ENCODE measurements at places on chromosomes 3 and 15.

DNA sequence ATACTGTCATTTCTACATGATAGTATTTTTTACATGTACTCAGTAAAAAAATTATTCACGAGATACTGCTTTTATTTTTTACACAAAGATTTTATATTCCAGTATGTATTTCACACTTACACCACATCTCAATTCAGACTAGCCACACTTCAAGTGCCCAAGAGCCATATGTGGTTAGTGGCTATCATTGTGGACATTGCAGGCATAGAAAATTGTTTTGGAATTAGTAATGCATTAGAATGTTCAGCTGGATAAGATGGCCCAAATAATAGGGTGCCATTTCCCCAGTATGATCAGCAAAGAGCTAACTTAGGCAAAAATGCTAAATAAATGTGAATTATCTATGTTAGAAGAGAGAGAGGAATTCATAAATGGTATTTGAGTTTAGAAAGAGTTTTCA lies 203.8 kb upstream of the MCTP2 start:
- no peak for DNase-seq

DNA sequence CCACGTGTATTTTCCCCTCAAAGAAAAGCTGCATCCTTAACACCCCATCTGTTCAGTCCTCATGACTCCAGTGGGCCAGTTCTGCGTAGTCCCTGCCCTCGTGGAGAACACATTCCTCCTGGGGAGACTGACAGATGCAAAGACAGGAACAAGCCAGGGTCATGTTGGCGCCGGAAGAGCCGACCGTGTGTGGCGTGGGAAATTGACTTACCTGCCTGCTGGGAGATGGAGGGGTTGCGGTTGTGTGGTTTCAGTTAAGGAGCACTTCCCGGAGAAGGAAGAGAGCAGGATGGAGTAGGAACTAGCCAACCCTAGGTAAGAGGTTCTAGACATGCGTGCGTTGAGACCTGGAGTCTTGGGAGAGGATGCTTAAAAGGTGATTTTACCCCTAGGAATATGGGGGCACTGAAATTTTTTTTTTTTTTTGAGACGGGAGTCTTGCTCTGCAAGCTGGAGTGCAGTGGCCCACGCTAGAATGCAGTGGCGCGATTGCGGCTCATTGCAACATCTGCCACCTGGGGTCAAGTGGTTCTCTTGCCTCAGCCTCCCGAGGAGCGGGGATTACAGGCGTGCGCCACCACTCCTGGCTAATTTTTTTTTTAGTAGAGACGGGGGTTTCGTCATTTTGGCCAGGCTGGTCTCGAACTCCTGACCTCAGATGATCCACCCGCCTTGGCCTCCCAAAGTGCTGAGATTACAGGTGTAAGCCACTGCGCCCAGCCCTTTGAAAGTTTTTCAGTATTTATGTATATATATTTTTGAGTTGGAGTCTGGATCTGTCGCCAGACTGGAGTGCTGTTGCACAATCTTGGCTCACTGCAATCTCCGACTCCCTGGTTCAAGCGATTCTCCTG lies 1.4 kb downstream of the VHL start:
- peak; percentile 45 for DNase-seq

DNA sequence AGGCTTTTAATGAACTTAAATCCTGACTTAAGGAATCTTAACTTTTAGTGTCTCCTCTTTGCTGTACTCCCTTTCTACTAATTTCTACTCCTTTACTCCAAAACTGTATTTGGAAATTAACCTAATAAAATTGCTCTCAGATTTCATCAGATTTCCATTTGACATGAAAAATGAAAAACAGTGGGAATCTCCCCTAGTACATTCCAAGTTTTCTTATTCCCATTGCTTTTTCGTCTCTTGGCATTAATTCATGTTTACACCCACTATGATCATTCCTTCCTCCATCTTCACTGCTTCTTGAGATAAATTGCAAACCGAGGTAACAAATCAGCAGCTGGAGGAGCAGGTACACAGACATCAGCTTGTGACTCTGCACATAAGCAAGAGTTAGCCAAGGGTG lies 208.7 kb downstream of the VGLL3 start:
- DNase-seq = no peak

DNA sequence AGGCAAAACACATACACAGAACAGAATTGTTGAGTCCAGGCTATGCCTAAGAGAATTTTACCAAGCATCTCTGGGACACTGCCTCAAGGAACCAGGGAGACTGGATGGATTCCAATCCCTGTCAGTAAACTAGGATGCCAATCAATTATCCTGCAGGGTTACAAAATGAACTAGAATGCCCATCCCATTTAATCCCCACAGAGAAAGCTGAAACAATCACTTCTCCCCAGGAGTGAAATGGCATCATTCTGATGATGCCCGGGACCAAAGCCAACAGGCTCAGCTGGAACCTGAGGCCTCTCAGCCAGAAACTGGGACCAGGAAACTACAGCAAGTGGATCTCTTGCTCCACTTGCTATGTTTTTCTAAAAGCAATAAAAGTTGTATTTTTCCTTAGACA lies 130.0 kb upstream of the TJP1 start:
- no peak for DNase-seq

- no peak for DNase-seq
Observed at GRCh38 chr15:32766101-32766500, 48.3 kb downstream of the GREM1 start.

GRCh38 chr15:59528961-59529402 lies 82.6 kb upstream of the GCNT3 start:
- peak; percentile 44 for DNase-seq

DNA sequence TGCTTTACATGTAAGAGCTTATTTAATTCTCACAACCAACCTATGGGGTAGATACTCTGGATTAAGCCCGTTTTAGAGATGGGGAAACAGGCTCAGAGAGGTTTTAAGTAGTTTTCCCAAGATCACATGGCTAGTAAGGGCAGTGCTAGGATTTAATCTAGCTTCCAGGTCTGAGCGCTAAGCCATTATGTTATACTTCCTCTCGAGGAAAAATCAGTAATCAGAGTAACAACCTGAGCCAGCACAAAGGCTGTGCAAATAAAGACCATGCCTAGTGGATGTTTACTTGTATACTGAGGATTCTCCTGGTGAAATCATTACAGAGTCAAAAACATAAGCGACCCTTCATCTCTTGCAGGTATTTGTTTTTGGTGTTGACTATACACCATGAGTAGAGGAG lies 9.0 kb downstream of the FSTL1 start:
- no peak for DNase-seq

- no peak for DNase-seq
Observed at GRCh38 chr3:128067489-128067888, 15.3 kb downstream of the SEC61A1 start.

GRCh38 chr3:59981377-59981776 lies 931.6 kb upstream of the CFAP20DC start:
- peak; percentile 13 for DNase-seq

- DNase-seq = no peak
Observed at GRCh38 chr15:90809536-90809935, 58.9 kb upstream of the FURIN start.

DNA sequence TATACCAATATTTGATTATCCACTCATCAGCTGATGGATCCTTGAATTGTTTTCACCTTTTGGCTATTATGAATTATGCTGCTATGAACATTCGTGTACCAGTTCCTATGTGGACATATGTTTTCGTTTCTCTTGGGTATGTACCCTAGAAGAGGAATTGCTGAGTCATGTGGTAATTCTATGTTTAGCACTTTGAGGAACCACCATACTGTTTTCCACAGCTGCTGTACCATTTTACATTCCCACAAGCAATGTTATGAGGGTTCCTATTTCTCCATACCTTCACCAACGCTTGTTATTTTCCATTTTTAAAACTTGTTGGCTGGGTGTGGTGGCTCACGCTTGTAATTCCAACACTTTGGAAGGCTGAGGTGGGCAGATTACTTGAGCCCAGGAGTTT lies 62.9 kb downstream of the RPLP1 start:
- DNase-seq = no peak

DNA sequence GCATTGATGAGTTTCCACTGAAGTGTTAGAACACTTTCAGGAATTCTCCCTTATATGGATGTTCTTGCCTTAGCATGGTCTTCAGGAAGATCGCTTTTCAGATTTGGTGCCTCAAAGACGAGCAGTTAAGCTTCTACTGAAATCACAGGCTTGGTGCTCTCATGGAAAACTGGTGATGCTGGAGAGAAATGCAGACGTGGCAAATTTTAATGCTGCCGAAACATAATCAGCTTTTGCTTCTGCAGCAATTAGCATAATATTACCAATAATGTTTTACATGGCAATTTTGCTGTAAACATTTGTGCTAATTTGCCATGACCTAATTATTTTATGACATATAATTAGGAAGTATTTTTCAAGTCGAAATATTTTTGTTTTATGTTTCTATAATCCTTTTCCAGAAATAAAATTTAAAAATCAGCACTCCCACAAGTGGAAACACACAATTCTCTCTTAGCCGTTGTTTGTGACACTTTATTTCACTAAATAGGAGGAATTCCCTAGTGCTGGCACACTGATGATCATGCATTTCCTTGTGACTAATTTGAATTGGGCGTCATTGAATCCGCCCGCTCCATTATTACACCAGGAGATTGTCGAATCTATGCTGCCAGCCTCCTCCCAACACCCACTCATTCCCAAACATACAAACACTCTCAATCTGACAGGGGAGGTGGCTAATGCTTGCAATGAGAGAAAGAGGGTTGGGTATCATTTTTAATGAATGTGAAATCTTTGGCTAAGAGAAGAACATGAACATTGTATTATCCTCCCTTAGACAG lies 506.8 kb upstream of the PPP2R3A start:
- DNase-seq = no peak

DNA sequence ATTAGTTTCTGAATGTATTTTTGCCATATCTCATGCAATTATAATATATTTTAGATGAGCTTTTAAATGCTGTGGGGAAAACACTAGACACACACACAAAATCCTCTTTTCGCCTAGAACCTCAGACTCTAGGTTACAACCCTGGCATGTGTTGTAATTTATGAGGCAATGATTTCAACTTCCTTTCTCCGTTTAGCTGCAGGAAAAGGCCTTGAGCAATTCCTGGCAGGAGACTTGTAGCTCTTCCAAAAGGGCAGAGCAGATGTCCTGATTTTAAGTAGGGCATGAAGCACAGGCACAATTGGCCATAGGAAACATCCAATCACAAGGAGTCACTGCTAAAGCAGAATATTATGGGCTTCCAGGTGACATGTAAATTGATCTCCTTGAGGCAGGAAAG lies 82.0 kb downstream of the GPR156 start:
- no peak for DNase-seq

DNA sequence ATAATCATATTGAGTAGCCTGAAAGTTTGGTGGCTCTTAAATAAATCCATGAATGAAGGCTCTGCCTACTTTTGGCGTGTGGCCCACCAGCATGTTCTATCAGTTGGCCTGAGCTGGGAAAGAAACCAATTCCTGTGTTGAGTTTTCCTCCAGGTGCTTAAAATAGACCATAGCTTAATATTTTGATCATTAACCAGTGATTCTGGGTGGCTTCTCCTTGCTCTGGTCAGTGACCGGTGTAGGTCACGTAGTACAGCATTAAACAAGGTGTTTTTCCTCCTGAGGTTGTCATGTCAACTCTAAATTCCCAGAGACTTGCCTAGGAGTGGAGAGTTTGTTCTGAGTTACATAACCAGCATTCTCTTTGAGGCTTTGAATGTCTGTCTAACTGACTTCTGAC lies 1.3 kb downstream of the HHLA2 start:
- DNase-seq = no peak

- no peak for DNase-seq
Observed at GRCh38 chr3:112405845-112406244, 72.9 kb downstream of the CD200 start.

DNA sequence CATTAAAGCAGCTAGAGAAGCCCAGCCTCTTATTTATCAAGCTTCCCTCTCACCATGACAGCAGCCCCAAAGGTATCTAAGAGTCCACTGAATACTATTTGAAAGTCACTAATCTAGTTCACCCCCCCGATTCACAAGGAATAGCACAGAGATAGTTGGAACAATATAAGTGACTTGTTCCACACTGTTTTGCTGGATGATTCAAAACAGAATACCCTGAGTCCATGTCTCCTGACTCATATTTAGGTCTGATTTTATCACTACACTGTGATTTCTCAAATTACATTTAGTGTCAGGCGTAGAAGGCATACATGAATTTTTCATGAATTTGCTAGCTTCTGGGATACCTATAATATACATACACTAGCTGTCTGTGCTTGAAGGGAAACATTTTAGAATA lies 18.7 kb upstream of the EOGT start:
- no peak for DNase-seq

DNA sequence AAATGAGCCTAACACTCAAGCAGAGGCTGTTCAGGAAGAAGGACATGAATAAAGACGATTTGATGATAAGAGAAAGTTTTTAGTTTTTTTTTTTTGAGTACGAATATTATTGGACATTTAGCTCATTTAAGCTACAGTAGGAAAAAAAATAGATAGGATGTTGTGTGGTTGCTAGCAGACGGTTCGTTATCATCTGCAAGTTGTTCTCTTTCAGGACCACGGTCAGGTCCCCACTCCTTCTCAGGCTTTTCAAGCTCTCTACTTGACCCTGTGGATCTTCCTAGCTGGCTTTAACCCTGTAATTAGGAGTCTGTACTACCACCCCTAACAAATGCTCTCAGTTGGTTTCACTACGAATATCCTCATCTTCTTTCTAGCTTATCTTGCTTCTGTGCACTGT lies 1.1 kb downstream of the KCNH8 start:
- no peak for DNase-seq

DNA sequence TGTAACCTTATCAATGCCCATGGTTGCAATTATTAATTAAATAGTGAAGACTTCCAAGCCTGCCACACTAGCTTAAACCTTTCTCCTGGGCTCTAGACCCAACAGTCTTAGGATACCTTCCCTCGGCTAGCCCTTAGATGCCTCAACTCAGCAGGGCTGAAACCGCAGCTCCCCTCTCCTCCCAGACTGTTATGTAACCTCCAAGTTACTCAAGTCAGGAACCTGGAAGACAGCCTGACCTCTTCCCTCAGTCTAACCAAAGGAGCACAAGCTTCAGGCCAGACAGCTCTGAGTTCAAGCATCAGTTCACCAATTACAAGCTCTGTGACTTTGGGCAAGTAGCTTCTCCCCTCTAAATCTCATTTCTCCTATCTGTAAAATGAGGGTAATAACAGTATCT lies 70.5 kb upstream of the HACD2 start:
- no peak for DNase-seq

GRCh38 chr15:34239151-34239808 lies 14.5 kb downstream of the EMC4 start:
- peak; percentile 22 for DNase-seq

DNA sequence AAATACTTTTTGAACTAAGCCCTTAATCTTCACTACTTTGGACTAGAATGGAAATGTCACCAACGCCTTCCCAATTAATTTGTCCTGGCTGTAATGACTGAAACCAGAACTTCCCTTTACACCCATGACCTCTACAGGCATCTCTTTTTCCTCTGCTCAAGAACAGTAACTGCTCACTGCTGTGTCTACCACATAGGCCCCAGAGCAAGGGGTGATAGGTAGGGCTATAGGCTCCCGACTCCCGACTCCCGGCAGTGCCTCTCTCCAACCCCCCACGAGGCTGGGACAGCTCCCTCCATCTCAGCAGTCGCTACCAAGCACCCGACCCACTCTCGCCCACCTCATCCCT lies 384 bp upstream of the LEKR1 start:
- no peak for DNase-seq

- no peak for DNase-seq
Observed at GRCh38 chr3:143165211-143165610, 45.6 kb downstream of the CHST2 start.

GRCh38 chr3:46662771-46663551 lies 30.5 kb downstream of the ALS2CL start:
- no peak for DNase-seq

- DNase-seq = no peak
Observed at GRCh38 chr3:76065964-76066363, 280.6 kb upstream of the ZNF717 start.

Measured in T-helper 2 cell (primary cell).